HepG2 (cell line): ENCODE measurements at places on chromosomes 5 and 9.

DNA sequence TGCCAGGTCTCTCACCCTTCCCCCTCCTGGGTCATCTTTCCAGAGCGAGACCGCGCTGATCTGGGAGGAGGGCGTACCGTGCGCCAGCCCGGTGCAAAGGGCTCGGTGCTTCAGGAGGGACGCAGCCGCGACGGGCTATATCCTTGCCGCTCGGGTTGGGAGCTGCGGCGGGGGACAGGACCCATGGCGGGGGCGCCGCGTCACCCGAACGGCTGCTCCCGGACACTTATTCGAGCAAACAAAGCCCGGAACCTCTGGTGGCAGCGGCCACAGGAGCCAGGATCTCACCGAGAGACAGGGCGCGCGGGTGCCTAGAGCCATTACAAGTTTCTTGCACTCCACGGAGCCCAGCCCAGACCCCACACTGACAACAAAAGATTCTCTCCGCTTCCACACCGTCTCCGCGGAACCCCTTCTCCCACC, 1.3 kb downstream of the SEMA6A start:
- H3K27me3 ChIP-seq = peaks cover 9% of the 10 kb centered on the region; the same call in 1 of the 3 replicates
- no peak for DNase-seq
- H3K4me3 ChIP-seq = peak overlapping the region; percentile 58; the same call in 1 of the 2 replicates
- peak overlapping the region; percentile 62 for H3K27ac ChIP-seq
- peaks cover 41% of the 10 kb centered on the region for H3K4me1 ChIP-seq

- no peaks in the 10 kb centered on the region for H3K4me1 ChIP-seq
- H3K27ac ChIP-seq = no peak overlapping the region
- DNase-seq = no peak
- H3K27me3 ChIP-seq = no peaks in the 10 kb centered on the region
- no peak overlapping the region for H3K4me3 ChIP-seq
- H3K36me3 ChIP-seq = no peaks in the 10 kb centered on the region
Observed at GRCh38 chr5:114367029-114367428, 5.2 kb downstream of the KCNN2 start.

DNA sequence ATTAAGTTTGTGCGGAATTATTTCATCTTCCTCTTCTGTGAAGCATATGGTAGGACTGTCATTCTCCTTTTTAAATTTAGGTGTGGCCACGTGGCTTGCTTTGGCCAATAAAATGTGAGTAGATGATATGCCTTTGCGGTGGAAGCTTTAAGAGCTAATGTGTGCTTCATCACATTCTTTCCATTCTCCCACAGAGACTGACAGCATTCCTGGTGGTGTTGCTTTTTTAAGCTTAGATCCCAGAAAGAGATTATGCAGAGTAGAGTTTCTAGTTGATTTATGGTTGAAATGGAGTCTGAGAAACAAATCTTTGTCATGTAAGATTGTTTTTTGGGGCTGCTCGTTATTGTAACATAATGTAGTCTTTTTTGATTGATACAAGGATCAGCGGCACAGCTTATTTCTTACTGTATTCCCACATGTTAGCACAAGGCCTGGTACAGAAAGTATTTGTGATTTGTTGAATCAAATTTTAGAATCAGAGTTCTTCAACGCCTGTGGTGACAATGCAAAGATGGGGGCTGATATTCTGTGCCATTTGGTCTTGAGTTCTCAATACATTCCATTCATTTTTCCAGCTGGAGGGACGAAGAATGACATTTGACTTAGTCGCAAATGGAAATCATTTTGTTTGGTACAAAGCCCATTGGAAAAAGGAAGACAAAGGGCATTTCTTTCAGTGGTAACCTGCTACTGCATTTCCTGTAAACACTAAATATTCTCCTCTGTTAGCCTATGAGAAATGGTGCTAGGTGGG, 209.9 kb upstream of the VLDLR start:
- no peaks in the 10 kb centered on the region for H3K36me3 ChIP-seq
- H3K4me3 ChIP-seq = no peak overlapping the region
- no peak overlapping the region for H3K27ac ChIP-seq

DNA sequence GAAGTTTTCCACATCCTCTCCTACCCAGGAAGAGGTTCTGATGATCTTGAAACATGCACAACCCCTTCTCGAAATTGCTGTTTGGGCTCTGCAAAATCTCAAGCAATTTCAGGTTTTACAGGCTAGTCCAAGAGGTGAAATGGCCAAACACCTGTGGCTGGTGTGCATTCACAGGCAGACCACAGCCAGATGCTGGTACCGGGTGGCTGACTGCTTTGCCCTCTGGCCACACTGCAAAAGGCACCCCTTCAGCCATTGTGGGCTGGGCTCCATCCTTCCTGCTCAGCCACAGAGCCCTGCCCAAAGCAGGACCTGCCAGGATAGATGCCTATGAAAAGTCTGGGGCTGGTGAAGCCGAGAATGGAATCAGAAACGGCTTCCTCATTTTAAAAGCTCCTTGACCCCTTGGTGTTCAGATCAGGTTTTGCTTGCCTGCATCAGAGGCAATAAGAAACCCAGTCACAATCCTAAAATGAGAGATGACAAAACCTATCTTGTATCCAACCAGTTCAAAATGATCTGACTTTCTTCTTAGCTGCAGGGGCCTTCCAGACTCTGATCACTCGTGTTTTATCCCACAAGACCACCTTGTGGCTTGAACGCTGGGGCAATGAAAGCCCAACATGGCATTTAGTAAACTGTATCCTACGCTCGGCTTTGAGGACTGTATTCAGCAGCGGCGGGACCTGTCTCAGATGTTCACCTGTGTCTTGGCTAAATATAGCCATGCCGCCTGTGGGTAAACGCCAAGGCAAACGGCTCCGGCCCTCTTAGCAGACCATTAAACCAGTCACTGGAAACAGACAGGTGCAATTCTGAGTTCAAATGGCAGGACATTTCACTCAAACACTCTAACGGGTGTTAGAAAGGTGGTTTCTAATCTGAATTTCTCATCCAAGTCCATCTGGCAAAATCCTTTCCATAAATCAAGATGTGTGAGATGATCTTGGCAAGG, 49.6 kb downstream of the EPB41L4B start:
- H3K36me3 ChIP-seq = peaks cover 14% of the 10 kb centered on the region
- no peak for DNase-seq
- H3K4me1 ChIP-seq = peaks cover 11% of the 10 kb centered on the region

- no peak overlapping the region for H3K4me3 ChIP-seq
- H3K27me3 ChIP-seq = peaks cover 19% of the 10 kb centered on the region
- H3K36me3 ChIP-seq = no peaks in the 10 kb centered on the region
- no peak for DNase-seq
- no peak overlapping the region for H3K27ac ChIP-seq
Observed at GRCh38 chr5:132261881-132262845, 4.7 kb downstream of the PDLIM4 start.

DNA sequence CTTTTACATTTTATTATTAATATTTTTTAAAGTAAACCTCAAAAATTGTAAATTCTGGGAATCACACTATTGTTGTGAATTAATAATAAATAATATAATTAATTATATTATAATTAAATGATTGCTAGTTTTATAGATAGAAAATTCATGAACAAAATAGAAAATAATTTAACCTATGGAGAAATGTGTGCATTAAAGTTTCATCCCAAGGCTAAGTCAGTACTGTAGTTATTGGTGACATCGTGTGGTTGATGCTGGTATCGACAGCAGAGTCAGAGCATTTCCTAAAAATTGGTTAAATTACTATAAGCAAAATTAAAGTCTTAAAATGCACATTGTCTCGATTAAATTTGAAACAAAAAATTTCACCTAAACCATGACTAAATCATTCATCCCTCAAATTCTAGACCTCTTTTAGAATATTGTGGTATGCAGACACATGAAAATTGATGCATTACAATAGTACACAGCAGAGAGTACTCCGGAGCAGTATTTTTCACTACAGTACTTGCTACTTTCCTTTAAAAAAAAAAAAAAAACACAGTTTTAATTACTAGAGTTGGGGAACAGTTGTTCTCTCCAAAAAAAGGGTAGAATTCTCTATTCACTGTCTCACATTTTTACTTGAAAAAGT, 73.9 kb downstream of the RORB start:
- peak; percentile 15 for DNase-seq
- H3K27ac ChIP-seq = no peak overlapping the region
- no peaks in the 10 kb centered on the region for H3K27me3 ChIP-seq
- H3K4me3 ChIP-seq = no peak overlapping the region
- H3K4me1 ChIP-seq = no peaks in the 10 kb centered on the region

GRCh38 chr9:88092797-88093331, 45.4 kb downstream of the SPATA31C2 start:
- H3K27ac ChIP-seq = no peak overlapping the region
- H3K36me3 ChIP-seq = no peaks in the 10 kb centered on the region
- no peaks in the 10 kb centered on the region for H3K4me1 ChIP-seq
- H3K4me3 ChIP-seq = no peak overlapping the region

- no peaks in the 10 kb centered on the region for H3K27me3 ChIP-seq
- no peaks in the 10 kb centered on the region for H3K4me1 ChIP-seq
- DNase-seq = no peak
- H3K27ac ChIP-seq = no peak overlapping the region
Observed at GRCh38 chr5:119019949-119020348, 31.6 kb upstream of the DTWD2 start.

DNA sequence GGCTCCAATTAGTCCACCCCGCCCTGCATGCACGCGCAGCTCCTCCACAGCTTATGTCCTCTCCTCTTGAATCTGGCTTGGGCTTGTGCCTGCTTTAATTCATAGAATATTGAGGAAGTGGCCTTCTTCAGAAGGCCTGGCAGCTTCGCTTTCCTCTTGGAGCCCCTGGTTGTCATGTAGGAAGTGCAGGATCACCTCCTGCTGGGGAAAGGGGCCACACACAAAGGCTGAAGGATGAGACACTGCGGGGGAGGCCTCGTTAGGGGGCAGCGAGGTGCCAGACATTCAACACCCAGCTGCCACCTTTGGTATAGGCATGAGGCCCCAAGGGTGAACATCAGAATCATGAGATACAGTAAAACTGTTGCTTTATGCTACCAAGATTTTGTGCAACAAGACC, 2.7 kb upstream of the CNOT6 start:
- no peak for DNase-seq
- peaks cover 24% of the 10 kb centered on the region for H3K4me1 ChIP-seq
- no peaks in the 10 kb centered on the region for H3K27me3 ChIP-seq
- no peak overlapping the region for H3K4me3 ChIP-seq

DNA sequence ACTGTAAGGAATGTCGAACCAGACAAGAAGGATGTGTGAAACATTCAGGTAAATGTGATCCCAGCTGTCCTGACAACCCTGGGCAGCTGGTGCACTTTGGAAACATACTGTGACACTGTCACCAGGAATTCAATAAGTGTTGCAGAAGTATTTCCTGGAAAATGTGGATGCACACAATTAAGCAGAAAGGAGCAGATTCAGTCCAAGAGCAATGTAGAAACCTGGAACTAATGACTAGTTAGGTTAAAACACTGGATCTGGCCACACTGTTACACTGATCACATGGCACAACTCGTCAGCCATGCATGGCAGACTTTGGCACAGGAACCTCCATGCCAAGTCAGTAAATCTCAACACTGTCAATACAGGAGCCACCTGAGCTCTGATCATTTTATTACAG, 109.0 kb downstream of the FAM174A start:
- no peak overlapping the region for H3K4me3 ChIP-seq
- no peak overlapping the region for H3K27ac ChIP-seq
- DNase-seq = no peak
- no peaks in the 10 kb centered on the region for H3K4me1 ChIP-seq
- no peaks in the 10 kb centered on the region; the same call in 1 of the 2 replicates for H3K27me3 ChIP-seq

DNA sequence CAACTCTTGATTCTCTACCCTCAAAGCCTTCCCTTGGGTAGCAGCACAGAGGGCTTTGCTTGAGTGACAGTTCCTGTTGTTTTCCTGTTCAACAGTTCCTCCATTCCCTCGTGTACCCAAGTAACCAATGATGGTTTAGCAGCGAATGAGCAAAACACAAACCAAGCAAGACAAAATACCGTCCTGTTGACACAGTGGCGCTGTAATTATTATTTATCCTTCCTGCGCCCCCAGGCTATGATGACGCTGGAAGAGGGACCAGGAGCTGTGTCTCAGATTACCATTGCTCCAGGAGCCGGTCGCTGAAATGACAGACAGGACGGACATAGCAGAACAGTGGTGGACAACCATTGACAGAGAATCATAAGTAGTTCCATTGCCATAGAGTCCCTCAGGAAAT, 154.8 kb downstream of the GADD45G start:
- H3K27ac ChIP-seq = no peak overlapping the region
- no peaks in the 10 kb centered on the region for H3K36me3 ChIP-seq
- H3K27me3 ChIP-seq = no peaks in the 10 kb centered on the region
- no peak for DNase-seq
- H3K4me3 ChIP-seq = no peak overlapping the region

- no peaks in the 10 kb centered on the region; the same call in 1 of the 2 replicates for H3K27me3 ChIP-seq
- H3K36me3 ChIP-seq = no peaks in the 10 kb centered on the region
- no peak overlapping the region for H3K27ac ChIP-seq
- H3K4me1 ChIP-seq = no peaks in the 10 kb centered on the region
Observed at GRCh38 chr9:99354104-99354503, 132.0 kb downstream of the SEC61B start.

GRCh38 chr9:81535542-81536241, 153.7 kb downstream of the TLE1 start:
- H3K27me3 ChIP-seq = no peaks in the 10 kb centered on the region
- DNase-seq = peak; percentile 99
- no peaks in the 10 kb centered on the region for H3K36me3 ChIP-seq
- H3K4me1 ChIP-seq = peaks cover 58% of the 10 kb centered on the region
- H3K27ac ChIP-seq = peak overlapping the region; percentile 56
- no peak overlapping the region for H3K4me3 ChIP-seq

GRCh38 chr9:505741-506059, 291.0 kb downstream of the DOCK8 start:
- no peak overlapping the region for H3K27ac ChIP-seq
- H3K4me1 ChIP-seq = peaks cover 14% of the 10 kb centered on the region
- no peak for DNase-seq
- H3K27me3 ChIP-seq = 0 out of 2 replicates have a peak, but pooled peaks cover 4% of the 10 kb centered on the region
- no peaks in the 10 kb centered on the region for H3K36me3 ChIP-seq

DNA sequence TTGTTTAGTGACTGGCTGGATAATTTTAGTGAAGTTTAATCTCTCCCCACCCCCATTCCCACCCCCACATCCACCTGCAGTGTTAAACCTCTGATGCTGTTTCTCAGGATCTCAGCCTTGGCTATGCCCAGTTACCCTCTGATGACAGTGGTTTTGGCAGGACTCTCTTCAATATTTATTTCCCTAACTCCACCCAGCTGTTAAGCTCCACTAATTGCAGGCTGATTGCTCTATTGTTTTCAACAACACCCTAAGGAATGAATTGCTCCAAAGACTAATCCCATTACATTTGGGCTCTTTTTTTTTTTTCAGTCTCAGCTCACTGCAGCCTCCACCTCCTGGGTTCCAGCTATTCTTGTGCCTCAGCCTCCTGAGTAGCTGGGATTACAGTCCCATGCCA, 46.3 kb downstream of the PHAX start:
- no peak overlapping the region for H3K4me3 ChIP-seq
- H3K27me3 ChIP-seq = no peaks in the 10 kb centered on the region
- no peak for DNase-seq
- no peak overlapping the region for H3K27ac ChIP-seq
- peaks cover 50% of the 10 kb centered on the region for H3K4me1 ChIP-seq
- no peaks in the 10 kb centered on the region for H3K36me3 ChIP-seq

GRCh38 chr9:75422944-75423522, 334.7 kb downstream of the OSTF1 start:
- H3K36me3 ChIP-seq = no peaks in the 10 kb centered on the region
- H3K27ac ChIP-seq = no peak overlapping the region
- no peak overlapping the region for H3K4me3 ChIP-seq
- H3K27me3 ChIP-seq = no peaks in the 10 kb centered on the region

GRCh38 chr9:107660976-107661375, 171.4 kb upstream of the KLF4 start:
- H3K36me3 ChIP-seq = no peaks in the 10 kb centered on the region
- no peaks in the 10 kb centered on the region for H3K27me3 ChIP-seq
- no peaks in the 10 kb centered on the region for H3K4me1 ChIP-seq
- H3K4me3 ChIP-seq = no peak overlapping the region
- no peak for DNase-seq
